ENCODE measurements at places on chromosomes 4 and X.

DNA sequence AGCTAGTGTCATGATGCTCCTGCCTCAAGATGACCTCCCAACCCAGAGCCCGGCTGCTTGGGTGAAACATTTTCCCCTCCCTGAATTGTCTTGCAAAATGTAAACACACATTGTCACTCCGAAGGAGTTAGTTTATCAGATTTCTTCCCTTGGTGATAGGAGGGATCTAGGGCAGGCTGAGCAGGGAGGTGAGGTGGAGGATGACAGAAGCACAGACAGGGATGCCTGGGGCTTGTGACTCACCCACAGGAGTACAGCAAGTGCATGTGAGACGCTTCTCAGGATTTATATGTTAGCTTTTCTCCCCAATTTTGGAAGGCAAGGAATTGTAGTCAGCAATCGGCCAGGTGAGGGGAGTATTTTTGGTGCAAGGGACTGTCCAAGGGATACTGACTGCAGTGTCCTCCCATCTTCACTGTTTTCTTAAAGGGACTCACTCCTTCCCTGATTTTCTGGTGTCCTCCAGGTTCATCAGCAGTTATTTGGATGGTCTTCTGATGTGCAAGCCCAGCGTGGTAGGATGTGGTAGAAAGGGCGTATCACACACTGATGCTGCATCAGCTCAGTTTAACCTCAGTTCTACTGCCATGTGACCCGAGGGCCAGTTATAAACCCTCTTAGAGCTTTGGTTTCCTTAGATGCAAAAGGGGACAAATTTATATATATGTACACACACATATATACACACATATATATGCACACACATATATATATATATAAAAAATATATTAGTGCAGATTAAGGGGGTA lies 46.2 kb upstream of the IGFBP7 start:
- DNase-seq: no peak

- no peak for DNase-seq
Measured at GRCh38 chrX:23789386-23790154, 6.6 kb downstream of the SAT1 start.

GRCh38 chr4:137956256-137956655 lies 285.9 kb downstream of the SLC7A11 start:
- DNase-seq: no peak

DNA sequence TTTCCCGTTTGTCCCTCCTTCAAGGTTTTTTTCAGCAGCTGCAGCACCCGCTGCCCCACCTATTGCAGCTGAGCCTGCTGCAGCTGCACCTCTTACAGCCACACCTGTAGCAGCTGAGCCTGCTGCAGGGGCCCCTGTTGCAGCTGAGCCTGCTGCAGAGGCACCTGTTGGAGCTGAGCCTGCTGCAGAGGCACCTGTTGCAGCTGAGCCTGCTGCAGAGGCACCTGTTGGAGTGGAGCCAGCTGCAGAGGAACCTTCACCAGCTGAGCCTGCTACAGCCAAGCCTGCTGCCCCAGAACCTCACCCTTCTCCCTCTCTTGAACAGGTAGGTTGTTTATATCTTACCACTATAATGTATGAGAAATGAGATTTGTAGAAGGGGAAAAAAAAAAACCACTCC lies 4.5 kb downstream of the PRR27 start:
- DNase-seq: no peak

DNA sequence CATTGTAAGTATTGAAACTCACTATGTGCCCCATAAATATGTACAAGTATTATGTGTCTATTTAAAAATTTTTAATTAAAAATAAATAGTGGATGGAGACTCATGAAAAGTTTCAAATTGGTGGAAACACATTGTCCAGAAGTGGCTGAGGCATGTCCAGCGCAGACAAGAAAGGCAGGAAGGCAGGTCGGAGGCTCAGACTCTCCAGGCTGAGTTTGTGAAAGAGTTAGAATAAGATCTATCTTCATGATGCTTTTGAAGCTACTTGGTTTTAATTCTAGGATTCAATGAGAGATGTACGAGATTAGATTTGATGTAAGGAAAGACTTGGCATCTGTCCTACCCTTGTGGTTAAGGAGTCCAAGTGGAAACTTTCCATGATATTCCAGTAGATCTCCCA lies 19.8 kb downstream of the PNMA6F start:
- DNase-seq: no peak

GRCh38 chr4:27828843-27829242 lies 968.2 kb downstream of the STIM2 start:
- peak; percentile 2 for DNase-seq

- DNase-seq: no peak
Measured at GRCh38 chrX:131734621-131735020, 190.7 kb downstream of the OR13H1 start.

- no peak for DNase-seq
Measured at GRCh38 chr4:37241647-37242046, 2.9 kb upstream of the NWD2 start.

GRCh38 chr4:56530269-56531148 lies 24.9 kb downstream of the ARL9 start:
- peak; percentile 23 for DNase-seq

DNA sequence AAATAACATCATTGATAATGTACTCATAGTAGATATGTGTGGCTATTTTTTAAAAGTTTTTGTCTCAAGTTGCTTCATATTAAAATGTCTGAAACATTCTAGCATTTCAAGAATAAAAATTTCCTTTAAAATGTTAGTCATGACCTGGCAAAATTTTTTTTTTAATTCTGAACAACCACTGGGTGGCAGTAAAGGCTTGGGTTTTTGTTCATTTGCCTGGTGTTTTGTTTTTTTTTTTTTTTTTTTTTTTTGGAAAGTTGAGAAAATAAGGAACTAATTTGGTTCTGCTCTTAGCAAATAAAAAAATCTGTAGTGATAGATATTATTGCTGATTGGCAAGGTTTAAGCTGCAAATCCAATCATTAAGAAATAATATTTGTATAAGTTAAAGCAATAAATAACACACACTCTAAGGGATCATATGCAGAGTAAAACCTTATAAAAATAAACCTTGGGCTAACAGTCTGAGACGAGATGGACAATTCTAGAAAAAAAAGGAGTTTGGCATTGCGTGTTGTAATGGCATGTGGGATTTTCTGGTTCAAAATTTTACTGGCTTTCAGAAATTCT lies 81.4 kb downstream of the CEP44 start:
- DNase-seq: no peak

- no peak for DNase-seq
Measured at GRCh38 chr4:40736910-40737309, 12.8 kb upstream of the NSUN7 start.

- DNase-seq: no peak
Measured at GRCh38 chrX:153773218-153773611, 7.6 kb upstream of the SRPK3 start.

DNA sequence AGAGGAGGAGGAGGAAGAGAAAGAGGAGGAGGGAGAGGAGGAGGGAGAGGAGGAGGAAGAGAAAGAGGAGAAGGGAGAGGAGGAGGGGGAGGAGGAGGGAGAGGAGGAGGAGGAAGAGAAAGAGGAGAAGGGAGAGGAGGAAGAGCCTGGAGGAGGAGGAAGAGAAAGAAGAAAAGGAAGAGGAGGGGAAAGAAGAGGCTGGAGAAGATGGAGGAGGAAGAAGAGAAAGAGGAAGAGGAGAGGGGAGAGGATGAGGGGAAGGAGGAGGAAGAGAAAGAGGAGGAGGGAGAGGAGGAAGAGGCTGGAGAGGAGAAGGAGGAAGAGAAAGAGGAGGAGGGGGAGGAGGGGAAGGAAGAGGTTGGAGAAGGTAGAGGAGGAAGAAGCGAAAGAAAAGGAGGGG lies 46.0 kb upstream of the SHOX start:
- no peak for DNase-seq

GRCh38 chrX:26026179-26026578 lies 112.0 kb upstream of the MAGEB18 start:
- no peak for DNase-seq

DNA sequence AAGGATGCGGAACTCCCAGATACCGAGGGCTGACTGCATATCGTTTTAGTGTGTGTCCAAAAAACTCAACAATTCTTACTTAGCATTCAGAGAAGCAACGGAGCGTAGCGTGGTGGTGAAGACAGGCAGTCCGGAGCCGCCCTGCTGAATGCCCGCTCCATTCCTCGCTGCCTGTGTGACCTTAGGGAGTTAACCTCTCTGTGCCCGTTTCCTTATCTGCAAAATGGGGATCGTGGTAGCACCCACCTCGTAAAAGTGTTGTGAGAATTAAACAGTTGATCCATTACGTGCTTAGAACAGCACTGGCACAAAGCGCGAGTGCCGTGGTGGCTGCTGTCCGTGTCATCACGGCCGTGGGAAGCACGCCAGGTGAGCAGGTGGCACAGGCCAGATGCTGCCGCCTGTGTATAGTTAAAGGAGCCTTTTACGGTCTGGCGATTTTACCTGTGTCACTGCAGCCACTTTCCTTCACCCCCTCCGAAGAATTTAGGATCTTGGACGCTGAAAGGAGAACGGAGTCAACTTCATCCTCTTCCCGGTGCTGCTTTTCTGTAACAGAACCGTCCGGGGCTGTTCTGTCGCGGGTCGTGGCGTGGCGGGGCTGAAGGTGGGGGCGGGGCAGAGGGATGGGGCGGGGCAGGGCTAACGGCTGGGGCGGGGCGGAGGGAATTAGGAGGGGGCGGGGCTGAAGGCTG lies 885 bp downstream of the CCDC110 start:
- DNase-seq: no peak

DNA sequence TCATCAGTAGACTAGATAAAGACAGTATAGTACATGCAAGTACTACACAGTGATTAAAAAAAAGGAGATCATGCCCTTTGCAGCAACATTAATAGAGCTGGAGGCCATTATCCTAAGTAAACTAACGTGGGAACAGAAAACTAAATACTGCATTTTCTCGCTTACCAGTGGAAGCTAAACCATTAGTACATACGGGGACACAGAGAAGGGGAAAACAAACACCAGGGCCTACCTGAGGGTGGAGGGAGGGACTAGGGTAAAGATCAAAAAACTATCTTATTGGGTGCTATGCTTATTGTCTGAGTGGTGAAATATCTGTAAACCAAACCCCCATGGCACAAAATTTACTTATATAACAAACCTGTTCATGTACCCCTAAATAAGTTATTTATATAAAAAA lies 836.9 kb downstream of the SH3BGRL start:
- no peak for DNase-seq

GRCh38 chr4:117417856-117418255 lies 332.5 kb upstream of the TRAM1L1 start:
- DNase-seq: no peak

- no peak for DNase-seq
Measured at GRCh38 chrX:148214786-148215185, 233.6 kb downstream of the FMR1NB start.

GRCh38 chrX:48802905-48803200 lies 986 bp downstream of the HDAC6 start:
- DNase-seq: no peak

- DNase-seq: no peak
Measured at GRCh38 chr4:151887031-151887815, 126.4 kb upstream of the GATB start.

GRCh38 chr4:165635951-165636350 lies 237.1 kb upstream of the TLL1 start:
- no peak for DNase-seq

DNA sequence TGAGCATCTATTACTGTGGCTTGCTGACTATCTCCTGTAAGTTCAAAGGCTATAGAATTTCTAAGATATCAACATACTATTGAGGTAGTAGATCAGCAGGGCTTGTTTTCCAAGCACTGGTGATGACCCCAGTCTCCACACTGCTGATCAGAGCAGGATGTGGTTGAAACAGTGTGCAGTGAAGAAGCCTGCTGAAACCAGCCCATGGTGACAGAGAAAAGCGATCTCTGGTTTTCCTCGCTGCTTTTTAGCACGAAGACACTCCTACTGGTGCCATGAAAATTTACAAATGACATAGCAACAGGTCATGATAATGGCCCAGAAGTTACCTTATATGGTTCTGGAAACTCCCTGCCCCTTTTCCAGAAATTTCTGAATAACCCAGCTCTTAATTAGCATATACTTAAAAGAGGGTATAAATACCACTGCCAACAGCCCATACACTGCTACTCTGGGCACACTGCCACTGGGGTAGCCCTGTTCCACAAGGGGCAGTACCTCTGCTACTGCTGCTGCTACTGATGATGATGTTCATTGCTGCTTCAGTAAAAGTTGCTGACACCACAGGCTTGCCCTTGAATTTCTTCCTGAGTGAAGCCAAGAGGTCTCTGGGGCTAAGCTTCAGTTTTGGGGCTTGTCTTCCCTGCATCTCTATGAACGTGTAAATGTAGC lies 1689.5 kb upstream of the PCDH10 start:
- DNase-seq: no peak

DNA sequence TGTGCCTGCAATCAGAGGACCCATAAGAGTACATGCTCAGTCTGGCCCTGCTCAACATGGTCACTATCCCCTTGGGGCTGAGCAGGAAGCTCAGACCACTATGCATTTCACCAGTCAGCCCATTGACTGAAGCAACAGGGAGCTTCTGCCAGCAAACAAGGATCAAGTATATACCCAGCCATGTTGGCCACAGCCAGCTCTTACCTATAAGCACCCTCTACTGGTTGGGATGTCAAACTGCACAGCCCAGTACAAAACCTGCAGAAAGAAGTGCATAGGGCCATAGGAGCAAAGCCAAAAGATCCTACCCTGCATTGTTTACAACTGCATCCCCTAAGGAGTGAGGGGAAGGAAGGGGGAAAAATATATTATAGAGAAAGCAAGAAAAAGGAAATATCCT lies 214.4 kb upstream of the CPEB2 start:
- DNase-seq: peak; percentile 25

GRCh38 chr4:154384012-154384411 lies 107.6 kb downstream of the DCHS2 start:
- DNase-seq: no peak

GRCh38 chr4:98741952-98742351 lies 83.5 kb upstream of the TSPAN5 start:
- no peak for DNase-seq

- no peak for DNase-seq
Measured at GRCh38 chr4:102342404-102343074, 2.7 kb downstream of the SLC39A8 start.

GRCh38 chrX:102515975-102516941 lies at the start of gene TMSB15A:
TMSB15A (minus strand) TSS chrX:102516739.
- peak; percentile 35 for DNase-seq

DNA sequence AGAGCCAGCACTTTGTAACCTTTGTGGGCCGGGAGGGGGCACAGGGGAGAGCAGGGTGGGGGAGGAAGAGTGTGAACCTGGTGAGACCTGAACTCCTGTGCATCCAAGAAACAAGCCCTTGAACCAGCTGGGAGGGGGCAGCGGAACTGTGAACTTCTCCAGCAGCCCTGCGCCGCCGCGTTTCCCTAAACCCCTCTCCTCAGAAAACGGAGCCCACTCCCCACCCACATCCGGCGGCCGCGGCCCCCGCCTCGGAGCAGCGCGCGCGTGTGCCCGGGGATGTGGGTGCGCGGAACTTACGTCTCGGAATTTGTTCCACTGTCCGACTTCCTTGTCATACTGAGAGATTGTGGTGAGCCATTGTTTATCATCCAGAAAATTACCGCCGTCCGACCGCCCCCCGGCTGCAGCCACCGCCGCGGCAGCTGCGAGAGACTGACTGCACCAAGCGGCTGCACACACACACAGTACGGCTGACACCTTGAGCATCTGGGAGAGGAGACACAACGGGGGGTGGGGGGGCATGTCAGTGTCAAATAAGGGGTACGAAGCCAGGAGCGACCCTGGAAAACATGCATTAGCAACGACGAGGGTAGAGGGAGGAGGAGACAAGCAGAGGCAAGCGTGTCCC lies 494 bp downstream of the SPOCK3 start:
- no peak for DNase-seq
